ENCODE measurements at places on chromosomes 7 and 10.
A peak's percentile ranks its signal among the peaks of the same experiment; 100 is the strongest.

DNA sequence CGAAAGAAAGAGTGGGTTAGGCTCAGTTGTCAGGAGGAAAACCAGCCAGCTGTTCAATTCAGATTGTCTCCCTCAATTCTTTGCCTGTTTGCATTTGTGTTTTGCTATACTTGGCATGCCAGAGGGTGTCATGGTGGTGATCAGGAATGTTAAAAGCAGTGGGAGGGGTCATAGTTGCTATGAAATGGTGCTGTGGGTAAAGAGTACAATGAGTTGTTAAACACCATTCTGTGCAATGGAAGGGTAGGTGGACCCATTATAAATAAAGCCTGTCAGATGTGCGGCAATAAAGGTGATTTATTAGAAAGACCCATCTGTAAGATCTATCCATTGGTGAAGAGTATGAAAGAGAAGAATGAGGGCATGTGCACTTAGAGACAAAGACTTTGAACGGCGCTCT is 82.2 kb downstream of the MRPL32 start:
- no peak for DNase-seq

DNA sequence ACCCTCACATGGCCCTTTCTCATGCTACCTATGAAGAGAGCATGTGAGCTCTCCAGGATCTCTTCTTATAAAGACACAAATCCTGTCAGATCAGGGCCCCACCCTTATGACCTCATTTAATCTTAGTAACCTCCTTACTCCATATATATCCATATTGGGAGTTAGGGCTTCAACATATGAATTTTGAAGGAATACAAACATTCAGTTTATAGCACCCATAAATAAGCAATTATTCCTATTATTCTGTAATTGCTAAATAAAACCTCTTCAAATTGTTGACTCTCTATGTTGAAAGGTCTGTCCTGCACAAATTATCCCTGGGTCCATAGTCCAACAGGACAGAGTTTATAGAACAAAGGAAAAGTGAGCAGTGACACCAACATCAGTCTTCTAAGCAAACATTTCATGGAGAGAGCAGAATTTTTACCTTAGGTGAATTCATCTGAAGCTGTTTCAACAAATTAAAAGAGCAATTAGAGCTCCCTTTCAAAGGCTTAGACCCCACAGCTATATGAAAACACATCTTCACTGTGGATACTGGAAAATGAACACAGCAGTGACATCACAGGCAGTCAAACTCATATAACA is 12.2 kb downstream of the DOCK4 start:
- DNase-seq, result no peak

GRCh38 chr10:126902157-126902556 is 3.1 kb upstream of the DOCK1 start:
- DNase-seq, result peak; percentile 92

GRCh38 chr7:84857336-84857735 is 329.5 kb downstream of the SEMA3D start:
- DNase-seq, result no peak

DNA sequence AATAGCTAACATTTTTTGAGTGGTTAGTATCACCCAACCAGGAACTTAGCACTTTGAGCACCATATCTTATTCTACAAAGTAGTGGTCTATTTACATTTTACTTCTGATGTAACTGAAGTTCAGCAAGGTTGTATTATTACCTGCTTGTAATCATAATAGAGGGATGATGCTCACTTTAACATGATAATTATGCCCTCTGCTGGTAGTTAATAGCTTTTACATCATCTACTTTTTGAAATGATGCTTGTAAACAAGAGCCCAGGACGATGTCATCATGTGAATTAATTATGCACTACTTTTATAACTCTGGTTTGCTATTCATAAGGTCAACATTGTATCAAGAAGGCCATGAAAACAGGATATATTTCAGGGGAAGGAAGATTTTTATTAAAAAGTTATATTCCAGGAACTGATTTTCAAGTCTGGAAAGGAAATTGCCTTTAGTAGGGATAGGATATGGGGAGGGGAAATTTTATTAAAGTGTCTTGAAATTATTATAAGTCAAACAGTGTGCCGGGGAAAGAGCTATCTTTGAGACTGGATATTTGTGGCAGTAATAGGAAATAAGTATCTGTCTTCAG is 80.3 kb upstream of the SCIN start:
- DNase-seq, result peak; percentile 71

DNA sequence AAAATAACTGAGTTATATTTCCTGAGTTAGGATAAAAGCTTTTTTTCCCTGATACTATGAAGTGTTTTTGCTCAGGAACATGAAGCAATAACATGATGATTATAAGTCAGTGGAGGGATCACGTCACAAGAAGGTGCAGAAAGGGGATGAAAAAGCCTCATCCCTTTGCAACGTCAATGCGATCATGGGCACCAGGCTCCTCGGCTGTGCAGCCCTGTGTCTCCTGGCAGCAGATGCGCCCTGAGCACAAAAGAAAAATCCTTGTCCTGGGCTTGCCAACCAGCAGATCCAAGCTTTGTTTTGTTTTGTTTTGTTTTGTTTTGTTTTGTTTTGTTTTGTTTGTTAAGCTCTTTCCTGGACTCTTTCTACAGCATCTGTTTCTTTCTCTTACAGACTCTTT is 103.5 kb upstream of the PRSS1 start:
- no peak for DNase-seq

- peak; percentile 32 for DNase-seq
These were observed 74.8 kb upstream of the HDAC9 start for GRCh38 chr7:18420748-18421147.

DNA sequence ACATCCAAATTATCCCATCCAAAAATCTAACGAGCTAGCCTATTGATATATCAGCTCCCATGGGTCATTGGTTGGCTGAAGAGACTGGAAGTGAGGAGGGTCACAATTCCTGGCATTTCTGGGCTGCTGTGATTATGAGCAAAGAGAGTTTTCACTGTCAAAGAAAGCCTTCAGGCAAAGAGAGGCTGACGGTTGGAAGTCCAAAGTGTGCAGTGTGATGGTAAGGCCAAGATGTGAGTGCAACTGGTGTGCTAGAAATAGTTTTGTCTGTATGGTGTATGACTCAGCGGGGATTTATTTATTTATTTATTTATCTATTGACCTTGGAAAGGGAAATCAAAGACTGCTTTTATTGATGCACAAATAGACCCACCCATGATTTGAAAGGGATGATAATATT is 75.0 kb downstream of the AASS start:
- DNase-seq, result no peak

- no peak for DNase-seq
These were observed 32.7 kb upstream of the MACC1 start for GRCh38 chr7:20249920-20250319.

DNA sequence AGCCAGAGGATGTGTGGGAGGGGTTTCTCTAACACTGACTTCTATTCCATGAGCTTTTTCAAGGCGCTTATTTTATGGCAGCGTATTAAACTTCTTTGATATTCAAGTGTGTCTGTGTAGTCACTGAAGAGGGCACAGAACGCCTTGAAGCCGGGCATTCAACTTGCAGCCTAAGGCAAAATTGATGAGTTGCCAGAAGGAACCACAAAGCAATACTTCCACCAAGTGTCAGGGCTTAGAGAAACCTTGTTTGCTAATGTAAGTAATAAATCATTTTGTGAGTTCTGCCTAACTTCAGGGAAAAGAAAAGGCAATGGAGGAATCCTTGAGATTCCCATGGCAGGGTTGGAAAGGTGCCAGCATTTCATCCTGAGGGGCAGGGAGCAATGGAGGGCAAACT is 163.8 kb downstream of the LCOR start:
- DNase-seq, result no peak

GRCh38 chr7:79494046-79494445 is 40.6 kb upstream of the MAGI2 start:
- no peak for DNase-seq

DNA sequence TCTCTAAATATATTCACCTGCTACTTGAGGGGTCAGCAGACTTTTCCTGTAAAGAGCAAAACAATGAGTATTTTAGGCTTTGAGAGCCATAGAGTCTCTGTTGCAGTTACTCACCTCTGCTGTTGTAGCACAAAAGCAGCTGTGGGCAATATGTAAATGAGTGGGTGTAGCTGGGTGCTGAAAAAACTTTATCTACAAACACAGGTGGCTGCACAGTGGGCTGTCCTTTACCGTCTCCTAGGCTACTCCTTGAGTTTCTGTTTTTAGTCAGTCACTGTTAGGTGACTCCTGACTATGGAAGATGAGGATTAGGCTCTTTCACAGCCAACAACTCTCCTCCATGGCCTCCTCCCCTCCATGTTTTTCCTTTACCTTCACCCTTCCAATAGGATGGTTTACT is 286.1 kb upstream of the C7orf33 start:
- DNase-seq, result no peak

DNA sequence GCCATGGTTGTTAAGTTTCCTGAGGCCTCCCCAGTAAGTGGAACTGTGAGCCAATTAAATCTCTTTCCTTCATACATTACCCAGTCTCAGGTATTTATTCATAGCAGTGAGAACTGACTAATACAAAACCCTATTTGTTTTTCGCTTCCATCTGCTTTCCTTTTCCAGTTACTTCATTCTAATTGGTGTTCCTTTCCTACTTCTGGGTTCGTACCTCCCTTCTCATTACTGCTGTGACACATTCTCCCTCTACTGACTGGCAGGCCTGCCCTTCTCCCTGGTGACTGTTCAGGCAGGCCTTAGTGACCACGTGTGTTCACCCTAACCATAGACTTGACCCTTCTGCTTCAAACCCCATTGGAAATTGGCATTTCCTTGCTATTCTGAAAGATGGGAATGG is 37.7 kb downstream of the MTURN start:
- no peak for DNase-seq

DNA sequence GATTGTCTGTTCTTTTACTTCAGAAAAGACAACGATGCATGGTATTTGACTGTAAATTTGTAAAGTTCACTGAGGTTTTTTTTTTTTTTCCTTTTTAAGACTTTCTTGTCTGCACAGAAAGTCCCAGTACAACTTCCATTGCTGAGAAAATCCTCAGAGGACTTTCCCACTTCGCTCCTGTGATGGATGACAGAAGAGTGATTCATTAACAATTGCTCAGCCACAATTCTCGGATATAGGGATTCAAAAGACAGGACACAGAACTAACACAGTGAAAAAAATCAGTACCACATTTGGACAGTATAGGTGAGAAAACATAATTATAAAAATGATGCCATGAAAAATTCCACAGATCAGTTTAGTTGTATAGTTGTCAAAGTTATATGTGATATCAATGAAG is 48.0 kb downstream of the SEC23IP start:
- DNase-seq, result no peak

GRCh38 chr7:4682621-4683042 is 537 bp downstream of the FOXK1 start:
- peak; percentile 55 for DNase-seq

GRCh38 chr10:15863323-15863722 is 3.0 kb upstream of the MINDY3 start:
- no peak for DNase-seq

DNA sequence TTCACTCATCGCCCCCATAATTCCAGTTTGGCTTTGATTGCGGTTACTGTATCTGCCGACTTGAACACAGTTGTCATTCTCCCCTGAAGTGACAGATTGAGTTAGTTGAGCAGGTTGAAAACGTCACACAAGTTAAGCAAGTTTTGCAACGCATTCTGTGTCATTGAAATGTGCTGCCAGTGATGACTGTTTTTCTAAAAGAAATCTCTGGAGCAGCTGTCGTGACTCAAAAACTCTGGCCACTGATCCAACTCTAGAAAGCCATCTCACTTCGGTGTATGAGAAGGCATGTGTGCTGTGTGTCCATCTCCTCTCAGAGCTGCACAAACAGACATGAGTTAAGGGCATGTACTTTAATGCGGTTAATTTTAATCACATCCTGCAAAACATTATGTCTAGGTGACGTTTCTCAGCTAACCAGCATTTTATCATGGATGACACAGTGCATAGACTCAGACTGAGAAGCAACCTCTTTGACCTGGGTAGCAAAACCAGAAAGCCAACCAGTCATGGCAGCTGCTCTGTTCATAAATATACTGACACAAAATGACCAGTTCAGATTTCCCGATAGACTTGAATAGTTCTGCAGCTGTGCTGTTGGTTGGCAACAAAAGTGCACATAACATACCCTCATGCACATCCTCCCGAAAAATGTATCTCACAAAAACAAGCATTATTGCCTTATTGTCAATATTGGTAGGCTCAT is 69.3 kb downstream of the CSTF2T start:
- DNase-seq, result peak; percentile 76

DNA sequence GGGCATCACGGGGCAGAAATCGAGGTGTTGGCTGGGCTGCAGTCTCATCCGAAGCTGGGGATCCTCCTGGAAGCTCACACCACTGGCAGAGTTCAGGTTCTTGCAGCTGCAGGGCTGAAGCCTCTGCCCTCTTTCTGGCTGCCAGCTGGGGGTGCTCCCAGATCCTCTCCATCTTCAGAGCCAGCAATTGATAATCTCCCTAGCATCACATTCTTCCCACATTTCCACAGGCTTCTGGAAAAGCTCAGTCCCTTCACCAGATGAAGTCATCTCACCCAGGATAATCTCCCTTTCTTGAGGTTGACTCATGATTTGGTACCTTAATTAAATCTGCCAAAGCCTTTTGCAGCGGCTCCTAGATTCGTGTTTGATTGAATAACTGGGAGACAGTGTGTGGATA is 55.2 kb downstream of the NRP1 start:
- DNase-seq, result no peak

GRCh38 chr7:36923943-36924436 is 199.7 kb upstream of the AOAH start:
- DNase-seq, result no peak

- peak; percentile 36 for DNase-seq
These were observed 194.3 kb downstream of the ZMYND11 start for GRCh38 chr10:329361-330099.

DNA sequence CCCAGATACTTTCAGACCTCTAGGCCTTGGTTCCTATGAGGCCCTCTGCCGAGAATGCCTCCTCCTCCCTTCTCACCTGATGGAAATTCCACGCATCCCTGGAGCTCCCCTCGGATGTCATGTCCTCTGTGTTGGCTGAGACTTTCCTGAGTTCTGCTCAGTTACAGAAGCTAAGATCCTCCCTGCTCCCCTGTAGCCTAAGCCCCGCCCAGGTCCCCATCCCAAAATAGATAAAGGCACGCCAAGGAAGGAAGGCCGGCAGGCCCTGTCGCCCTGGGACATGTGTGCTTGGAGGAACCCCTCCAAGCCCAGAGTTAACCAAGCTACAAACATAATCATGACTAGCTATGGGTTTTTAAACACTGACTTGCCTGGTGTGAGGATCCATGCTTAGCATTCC is 123.5 kb downstream of the SORBS1 start:
- no peak for DNase-seq

- DNase-seq, result no peak
These were observed 69.7 kb upstream of the ZNRF2 start for GRCh38 chr7:30214651-30215137.

DNA sequence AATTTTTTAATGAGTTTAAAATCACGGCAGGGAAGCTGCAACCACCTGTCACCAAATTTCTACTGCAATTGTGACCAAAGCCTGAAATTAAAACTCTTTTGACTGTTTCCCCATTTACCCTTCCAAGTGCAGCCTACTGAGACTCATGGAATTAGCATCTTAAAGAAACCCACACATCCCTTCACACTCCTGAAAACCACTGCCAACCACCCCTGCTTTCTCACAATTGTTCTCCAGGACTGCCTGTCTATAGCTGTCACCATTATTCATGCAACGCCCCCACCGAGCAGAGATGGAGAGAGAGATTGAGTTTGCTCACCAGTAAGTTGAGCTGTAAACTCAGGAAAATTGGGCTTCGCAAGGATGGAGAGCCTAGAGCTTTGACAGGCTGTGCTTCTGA is 383.8 kb upstream of the SORCS1 start:
- no peak for DNase-seq

- DNase-seq, result no peak
These were observed 29.2 kb upstream of the KLF6 start for GRCh38 chr10:3813986-3814837.

Measured in trophoblast cell (in vitro differentiated cells and primary cell).